ENCODE measurements at places on chromosomes 2 and 18.

- DNase-seq = no peak
These were observed 137.5 kb downstream of the GPD2 start for GRCh38 chr2:156573710-156574109.

- no peak for DNase-seq
These were observed 4.8 kb downstream of the COPS9 start for GRCh38 chr2:240131296-240131695.

DNA sequence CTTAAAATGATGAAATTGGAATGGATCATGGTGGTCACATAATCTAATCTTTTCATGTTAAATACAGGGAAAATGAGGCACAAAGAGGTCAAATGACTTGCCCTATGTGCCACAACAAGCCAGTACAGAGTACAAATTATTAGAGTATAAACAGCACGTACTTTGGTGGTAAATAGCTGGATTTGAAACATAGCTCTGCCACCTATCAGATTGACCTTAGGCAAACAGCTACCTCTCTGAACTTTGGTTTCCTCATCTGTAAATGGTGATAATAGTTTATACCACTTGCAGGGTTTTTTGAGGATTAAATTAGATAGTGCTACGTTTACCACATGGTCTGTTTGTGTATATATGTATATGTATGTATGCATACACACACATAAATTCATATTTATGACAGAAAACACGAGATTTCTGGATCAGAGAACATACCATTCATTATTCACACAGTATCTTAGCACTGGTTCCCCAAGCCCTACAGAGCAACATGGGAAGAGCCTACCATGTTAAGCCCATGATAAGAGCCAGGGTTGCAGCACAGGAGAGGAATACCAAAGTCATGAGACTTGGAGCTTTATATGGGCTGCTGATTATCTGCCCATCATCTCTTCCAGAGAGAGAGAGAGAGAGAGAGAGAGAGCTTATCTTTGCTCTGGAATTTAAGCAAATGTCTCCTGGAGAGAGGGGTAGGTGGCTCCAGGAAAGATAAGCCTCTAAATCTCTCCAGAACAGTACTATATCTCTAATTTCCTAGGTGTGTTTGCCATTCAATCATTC is 73.5 kb downstream of the MDH1 start:
- DNase-seq = no peak

DNA sequence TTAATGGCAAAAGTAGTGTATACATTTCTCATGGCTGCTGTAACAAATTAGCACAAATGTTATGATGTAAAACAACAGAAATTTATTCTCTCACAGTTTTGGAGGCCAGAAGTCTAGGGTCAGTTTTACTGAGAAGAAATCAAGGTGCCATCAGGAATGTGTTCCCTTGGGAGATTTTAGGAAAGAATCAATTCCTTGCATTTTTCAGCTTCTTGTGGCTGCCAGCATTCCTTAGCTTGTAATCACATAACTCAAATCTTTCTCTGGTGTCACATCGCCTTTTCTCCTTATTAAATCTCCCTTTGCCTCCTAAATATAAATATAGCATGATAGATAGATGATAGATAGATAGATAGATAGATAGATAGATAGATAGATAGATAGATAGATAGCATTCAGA is 307.0 kb upstream of the REG3G start:
- no peak for DNase-seq

- DNase-seq = no peak
These were observed 62.8 kb downstream of the NABP1 start for GRCh38 chr2:191740759-191741158.
